ENCODE measurements at places on chromosomes 3 and 15.

DNA sequence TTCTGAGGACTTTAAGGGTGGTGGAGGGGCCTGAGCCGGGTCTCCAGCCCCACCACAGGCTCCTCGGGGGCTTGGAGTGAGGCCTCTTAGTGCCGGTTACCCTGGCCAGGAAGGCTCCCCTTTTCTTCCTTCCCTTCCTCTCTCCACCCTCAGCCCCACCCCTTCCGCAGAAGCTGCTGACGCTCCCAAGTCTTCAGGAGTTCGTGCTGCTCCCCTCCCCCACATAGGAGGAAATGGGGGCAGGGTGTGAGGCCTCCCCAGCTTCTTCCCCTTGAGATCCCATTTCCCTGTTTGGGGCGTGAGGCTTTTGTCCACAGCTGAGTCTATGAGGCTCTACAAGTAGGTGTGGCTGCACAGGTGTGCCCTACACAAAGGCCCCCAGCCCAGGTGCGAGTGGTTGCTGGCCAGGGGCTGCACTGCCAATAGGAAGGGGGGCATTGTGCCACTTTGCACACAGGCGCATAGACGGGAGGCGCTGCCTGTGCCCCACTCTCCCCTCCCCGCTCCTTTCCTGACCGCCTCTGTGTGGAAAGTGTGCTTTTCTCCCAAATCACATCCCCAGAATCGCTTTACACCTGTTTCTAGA lies 915 bp upstream of the CALML4 start:
- DNase-seq, result no peak

DNA sequence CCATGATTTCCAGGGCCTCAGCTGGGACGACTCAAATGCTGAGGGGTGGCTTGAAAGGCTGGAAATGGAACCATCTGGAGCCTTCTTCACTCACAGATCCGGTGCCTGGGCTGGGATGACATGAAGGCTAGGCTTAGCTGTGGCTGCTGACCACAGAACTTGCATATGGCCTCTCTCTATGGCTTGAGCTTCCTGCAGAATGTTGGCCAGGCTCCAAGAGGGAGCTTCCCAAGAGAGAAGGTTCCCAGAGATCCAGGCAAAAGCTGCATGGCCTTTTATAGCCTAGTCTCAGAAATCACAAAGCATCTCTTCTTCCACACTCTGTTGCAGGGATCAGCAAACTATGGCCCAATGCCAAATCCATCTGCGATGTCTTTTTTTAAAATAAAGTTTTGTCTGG lies 44.8 kb downstream of the GATM start:
- no peak for DNase-seq

- no peak for DNase-seq
These were observed 25.6 kb upstream of the ALDH1L1 start for GRCh38 chr3:126205717-126206655.

DNA sequence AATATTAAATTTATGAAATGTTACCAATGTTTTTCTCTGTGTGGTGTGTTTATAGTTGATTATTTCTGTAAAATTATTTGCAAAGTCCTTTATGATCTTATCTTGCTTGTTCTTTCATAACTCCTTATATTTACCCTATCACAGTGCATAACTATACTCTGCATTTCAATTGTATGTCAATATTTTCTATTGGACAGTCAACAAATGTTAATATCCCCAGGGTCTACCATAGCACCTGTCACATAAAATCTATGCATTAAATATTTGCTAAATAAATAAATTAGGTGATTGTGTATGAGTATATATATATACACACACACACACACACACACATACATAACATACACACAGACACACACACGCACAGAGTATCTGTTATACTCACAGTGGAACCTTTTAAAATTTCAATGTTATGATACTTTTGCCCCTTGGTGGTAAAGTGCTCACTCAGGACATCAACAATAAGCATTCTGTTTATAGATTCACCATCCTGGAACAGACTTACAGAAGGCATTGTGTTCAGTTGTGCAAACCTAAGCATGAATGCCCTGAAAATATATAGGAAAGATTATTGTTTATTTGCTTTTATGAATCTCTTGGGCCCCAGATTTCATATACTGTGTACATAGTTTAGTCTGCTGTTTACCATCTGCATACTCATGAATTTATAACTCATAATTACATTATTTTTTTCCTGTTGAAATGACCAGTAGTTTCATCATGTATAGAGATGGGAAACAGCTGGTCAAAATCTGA lies 443.7 kb downstream of the EPHA6 start:
- no peak for DNase-seq

DNA sequence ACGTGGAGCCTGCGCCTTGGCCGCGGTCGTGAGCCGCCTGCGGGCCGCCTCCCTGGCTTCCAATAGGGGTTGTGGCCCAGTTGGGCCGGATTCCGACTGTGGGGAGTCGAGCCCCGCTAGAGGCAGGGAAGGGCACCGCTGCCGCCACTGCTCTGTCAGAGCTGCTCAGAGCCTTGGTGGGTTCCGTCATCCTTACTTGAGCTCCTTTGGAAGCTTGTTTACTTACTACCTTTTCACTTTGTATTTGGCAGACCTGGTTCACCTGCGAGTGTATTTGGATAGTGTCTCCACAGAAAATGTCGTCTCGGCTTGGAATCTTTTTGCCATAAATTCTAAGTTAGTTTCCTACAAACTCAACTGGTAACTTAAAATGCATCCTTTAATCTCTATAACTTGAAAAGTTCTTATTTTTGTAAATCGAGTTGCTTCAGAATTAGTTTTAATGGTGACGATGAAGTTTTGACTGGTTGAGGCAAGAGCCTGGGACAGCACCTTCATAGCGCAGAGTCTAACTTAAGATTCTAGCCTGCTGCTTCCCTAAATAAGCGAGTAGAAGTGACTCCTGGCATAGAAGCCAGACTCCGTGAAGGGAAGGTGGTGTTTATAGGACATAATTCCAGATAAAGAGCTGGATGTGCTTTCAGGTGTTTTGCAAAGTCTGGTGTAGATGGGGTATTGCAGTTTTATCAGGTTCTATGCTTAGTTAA lies 800 bp downstream of the DAG1 start:
- no peak for DNase-seq

DNA sequence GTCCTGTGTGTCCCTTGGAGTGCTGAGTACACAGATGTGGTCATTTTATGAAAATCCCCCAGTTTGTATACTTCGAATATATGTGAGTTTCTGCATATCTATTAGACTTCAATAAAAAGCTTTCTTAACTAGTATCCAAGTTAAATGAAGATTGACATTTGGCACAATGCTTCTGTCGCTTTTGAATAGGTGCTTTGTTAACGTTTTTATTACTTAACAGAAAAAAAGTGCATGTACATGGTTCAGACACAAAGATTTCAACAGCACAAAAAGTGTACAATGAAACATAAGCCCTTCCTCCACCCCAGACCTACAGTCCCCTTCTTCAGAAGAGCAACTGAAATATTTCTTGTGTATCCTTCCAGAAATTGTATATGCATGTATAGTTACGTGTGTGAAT lies 427.4 kb upstream of the PROK2 start:
- DNase-seq, result no peak

DNA sequence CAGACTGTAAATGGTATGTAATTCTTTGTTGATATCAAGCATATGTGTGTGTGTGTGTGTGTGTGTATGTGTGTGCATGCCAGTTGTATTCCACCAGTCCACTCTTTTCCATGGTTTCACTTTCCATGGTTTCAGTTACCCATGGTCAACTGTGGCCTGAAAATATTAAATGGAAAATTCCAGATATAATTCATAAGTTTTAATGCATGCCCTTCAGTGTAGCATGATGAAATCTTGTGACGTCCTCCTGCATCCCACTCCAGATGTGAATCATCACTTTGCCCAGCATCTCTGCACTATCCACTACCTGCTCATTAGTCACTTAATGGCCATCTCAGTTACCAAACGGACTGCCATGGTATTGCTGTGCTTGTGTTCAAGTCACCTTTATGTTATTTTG lies 215.9 kb downstream of the GBE1 start:
- DNase-seq, result no peak

- no peak for DNase-seq
These were observed 15.5 kb downstream of the ZNF774 start for GRCh38 chr15:90367576-90367975.
